Occipital lobe (tissue), 3 donors: ENCODE measurements at places on chromosomes 4 and X. TPM values are rescaled to one million over a fixed set of nuclear protein-coding genes. Genes with fewer than 3 reads are reported as not detected.

ARSH gene
- total RNA-seq = not detected

DNA sequence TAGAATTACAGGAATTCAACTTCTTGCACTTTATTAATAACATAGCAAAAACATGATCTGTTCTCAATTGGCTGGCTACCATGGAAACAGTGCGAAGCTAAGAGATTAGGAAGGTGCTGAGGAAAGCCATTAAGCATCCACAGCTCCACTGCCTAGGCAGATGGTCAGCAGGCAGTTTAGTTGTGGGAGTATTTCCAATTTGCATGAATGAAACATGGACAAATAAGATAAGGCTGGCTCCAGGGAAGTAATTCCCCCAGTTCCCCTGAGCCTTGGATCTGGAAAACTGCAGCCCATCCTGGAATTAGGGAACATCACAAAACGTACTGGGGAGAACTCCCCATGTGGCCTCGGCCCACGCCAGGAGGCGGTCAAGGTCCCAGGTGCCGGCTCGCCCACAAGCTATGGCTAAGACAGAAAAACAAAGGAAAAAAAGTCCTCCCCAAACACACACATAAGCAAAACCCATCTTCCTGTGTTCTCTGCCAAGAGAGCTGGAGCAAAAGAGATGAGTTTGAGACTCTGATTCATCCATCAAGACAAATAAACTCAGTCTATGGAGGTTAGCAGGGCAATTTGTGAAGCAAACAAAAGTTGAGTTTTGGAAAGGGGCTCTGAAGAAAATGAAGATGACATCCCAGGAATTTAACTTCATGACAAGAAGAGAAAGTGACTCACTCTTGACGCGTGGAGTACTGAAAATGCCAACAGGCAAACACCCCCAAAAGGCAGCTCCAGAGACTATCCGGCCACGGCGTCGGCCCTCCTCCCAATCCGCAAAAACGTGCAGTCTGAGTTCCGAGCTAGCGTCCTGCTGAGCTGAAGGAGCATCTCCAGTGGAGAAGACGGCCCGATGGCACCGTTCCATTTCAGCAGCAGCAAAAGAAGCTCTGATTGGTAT, 45.1 kb downstream of the IGFBP7 start:
- no peak for DNase-seq

DNA sequence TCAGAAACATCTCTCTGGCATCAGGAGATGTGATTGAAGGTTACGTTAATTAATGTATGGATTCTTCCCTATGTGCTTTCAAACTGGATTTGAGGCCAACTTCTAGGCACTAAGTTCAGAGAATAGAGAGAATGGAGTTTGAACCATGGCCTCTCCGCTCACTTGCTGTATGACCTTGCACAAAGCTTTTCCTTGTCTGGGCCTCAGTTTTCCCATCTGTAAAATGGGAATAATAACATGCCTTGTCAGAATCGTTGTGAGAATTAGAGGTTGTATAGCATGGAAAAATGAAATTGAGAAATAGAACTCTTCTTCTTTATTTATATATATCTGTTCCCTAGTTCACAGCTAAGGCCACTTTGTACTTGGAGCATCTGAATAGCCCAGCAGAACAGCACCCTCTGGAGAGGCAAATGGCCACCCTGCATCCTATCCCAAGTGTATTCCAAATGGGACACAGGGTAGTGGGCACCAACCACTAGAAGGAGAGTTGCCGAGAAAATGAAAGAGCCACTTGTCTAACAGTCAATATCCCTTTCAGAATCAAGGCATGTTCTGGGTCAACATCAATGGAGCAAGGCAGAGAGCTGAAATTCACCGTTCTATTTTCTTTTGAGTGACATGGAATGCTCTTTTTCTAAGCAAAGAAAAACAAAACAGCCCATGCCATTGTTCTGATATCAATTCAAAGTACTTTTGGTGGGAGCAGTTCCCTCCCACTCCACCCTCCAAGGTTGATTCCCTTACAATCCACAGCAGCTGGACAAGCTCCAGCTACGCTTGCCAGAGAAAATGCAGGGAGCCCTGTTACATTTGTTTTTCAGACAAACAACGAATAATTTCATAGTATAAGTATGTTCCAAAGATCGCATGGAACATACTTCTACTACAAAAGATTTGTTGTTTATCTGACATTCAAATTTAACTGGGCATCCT, 23.3 kb upstream of the MTM1 start:
- DNase-seq = no peak

- DNase-seq = no peak
Measured at GRCh38 chr4:130568746-130569145, 1472.8 kb downstream of the C4orf33 start.

DNA sequence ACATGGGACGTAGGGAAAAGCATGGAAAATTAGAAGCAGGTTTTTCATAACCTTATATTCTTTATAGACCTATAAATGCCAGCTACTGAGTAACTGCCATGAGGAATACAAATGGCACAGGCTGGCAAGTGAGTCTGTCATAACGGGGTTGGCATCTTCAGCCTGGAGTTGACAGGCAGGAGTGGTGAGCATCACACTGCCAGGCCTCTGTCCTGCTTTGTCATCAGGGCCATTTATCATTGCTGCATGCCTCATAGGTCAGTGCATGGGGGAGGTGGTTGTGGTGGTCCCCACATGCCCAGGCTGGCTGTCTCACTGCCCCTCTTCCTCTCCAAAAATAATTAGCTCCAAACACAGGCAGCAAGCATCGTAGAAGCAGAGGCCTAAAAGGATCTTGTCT, 72.5 kb downstream of the LNX1 start:
- no peak for DNase-seq

DNA sequence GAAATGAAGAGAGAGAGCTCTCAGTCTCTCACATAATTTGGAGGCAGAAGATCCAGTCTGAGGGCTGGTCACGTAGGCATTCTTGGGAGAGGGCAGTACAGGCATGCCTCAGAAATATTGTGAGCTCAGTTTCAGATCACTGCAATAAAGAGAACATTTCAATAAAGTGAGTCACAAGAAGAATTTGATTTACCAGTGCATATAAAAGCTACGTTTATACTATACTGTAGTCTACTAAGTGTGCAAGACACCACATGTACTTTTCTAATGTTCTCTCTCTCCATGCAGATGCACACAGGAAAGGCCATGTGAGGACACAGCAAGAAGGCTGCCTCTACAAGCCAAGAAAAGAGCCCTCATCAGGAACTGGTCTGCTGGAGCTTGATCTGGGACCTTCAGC, 583.5 kb upstream of the FAT1 start:
- DNase-seq = no peak

TET2 gene
- 42.3 TPM for total RNA-seq
